ENCODE measurements at places on chromosomes 1 and 21.

- no peak for DNase-seq
Observed at GRCh38 chr1:225548140-225548857, 104.6 kb downstream of the ENAH start.

DNA sequence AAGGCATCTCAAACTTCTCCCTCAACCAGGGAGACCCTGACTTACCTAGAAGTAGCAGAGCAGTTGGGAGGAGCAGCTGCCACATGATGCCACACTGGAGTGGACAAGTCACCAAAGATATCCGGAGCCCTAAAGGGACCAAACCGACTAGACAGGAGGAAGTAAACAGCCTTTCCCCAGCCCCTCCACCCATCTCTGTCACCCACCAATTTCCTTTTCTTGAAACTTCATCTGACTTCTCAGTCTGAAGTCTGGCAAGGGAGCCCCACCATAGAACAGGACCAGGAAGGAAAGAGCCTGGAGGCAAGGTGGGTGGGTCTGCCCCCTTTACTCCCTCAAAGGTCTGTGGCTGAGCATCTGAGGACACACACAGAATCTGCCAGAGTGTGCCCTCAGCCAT is at the start of gene FCGR3A:
Gene FCGR3A, minus strand, starts transcription at position 167 of the 400 bp plus-strand sequence. Its CDS starts 82 bp downstream, at position 85.
- DNase-seq: peak; percentile 39

DNA sequence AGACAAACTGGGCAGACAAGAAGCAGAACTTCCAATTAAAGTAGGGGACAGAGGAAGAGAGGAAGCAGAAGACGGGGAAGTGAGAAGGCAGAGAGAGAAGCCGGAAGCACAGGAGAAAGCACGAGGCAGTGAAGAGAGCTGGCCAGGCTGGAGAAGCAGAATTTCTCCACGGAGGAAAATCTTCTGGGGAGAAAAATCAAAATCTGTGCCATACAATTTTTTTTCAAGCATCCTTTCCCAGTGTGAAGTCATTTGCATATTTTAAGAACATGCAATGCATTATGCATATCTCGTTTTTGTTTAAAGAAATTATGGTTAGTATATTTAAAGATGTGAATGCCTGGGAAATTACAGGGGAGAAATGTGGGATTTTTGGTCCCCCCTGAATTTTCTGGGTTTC is 7.3 kb upstream of the CAMK2N1 start:
- DNase-seq: no peak

DNA sequence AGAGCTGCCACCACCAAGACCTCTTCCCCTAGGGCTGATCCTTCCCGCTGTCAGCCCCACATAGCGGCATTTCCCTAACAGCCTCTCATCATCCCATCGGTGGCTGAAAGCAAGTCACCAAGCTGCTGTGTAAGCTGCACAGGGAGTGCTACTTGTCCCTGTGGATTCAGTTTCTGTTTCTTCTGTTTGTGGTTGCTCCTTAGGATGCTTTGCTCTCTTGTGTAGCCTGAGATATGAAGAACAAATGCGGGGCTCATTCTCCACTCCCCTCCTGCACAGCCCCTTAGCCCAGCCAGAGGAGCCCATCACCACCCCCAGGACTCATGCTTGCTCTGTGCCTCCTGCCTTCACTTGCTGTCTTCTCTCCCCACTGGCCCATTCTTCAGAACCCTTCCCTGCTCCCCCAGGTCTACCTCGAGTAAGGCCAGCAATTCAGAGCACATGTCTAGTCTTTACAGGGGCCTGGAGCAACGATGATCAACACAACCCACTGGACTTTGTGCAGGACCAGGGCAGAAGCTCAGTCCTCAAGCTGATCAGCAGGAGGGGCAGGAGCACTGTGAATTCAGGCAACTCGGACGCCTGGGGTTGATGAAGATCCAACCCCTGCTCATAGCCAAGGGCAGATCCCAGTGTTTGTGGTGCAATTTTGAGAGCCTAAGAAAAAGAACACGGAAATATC is 82.6 kb upstream of the GALNT2 start:
- no peak for DNase-seq

- no peak for DNase-seq
Observed at GRCh38 chr1:39969048-39969447, 14.1 kb downstream of the MFSD2A start.

DNA sequence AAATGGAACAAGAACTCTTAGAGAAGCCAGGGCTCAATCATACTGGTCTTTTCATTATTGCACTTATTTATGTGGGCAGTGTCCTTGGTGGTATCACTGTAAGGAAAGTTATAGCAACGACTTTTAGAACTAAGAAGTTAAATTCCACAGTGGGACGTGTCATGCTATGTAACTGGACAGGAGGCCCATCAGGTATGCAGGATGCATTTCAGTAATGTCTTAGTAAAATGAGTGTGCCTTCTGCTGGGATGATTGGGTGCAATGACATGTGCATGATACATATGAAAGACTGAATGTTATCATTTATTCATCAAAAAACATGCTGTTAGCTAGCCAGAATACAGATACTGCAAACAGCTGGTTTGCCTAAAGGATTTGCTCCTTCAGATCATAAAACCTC is 6.9 kb upstream of the ATP1B1 start:
- DNase-seq: no peak

DNA sequence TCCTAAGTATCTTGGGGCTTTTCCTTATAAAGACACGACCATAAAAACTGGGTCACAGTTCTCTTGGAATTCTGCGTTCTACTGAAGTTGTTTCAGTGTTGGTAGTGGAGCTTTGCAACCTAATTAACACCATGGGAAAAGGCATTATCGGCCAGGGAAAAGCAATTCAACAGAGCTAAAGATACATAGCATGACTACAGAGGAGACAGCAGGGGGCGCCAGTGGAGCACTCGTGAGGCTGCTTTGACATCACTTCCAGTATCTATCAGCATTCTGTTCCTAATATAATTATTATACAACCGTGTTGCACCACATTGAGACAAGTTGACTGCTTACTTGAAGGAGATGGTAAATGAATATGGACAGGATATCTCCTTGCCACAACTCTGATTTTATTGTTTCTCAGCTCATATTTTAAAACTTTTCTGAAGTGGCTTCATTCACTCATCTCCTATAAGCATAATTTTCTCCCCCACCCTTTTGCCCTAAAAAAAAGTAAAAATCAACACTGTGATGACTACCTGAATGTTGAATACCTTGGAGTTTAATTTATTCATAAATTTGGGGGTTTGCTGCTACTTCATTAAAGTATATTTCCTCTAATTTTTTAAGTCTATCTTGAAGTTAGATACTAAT is 39.4 kb downstream of the ZP4 start:
- no peak for DNase-seq

- DNase-seq: no peak
Observed at GRCh38 chr1:34645109-34645688, 109.6 kb upstream of the GJB5 start.

DNA sequence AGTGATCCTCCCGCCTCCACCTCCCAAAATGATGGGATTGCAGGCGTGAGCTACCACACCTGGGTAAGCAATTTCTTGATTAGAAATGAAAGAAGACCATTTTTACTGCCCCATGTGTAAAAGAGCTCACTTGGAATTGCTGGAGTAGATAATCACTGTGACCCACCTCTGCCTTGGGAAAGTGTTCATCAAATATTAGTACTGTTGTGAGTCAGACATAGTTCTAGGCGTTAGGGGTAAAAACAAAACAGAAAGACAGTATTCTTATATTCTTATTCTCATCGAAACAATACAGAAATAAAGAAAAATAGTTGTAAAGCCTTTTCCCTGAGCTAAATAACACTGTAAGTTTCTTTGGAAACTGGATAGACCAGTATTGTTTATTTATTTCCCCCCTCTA is 36.2 kb downstream of the CELF3 start:
- no peak for DNase-seq

- no peak for DNase-seq
Observed at GRCh38 chr1:5921129-5921528, 71.1 kb downstream of the NPHP4 start.

DNA sequence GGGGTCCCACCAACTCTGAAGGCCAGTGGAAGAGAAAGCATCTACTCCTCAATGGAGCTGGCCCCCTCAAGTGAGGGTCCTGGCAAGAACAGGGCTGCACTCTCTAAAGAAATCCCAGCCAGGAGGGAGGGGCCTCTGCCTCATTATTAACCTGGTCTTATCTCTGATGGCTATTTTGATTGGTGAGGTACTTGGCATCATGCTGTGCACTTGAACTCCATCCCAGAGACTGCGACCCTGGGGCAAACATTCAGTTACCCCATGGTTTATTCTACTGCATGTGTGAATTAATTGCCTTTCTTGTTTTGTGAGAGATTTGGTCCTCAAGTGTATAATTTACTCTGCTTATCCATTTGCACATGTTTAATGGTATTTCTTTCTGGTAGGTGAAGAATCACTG is 55.0 kb upstream of the ETV3 start:
- DNase-seq: no peak

DNA sequence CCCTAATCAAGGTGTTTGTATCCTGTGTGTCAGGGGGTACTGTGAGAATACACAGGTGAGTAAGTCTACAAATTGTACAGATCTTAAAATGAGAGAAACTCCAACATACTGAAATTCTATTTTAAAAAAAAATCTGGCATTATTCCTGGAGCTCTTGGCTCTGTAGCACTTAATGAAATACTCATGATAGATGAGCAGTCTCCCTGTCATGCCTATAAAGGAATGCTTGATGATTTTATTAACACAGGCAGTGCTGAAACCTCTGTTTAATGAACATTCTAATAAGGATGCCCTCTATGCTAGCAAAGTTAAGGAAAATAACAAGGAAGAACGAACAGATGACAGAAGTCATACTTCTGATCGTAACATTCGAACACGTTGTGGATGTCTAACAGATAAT is 233.9 kb upstream of the NEGR1 start:
- DNase-seq: no peak

DNA sequence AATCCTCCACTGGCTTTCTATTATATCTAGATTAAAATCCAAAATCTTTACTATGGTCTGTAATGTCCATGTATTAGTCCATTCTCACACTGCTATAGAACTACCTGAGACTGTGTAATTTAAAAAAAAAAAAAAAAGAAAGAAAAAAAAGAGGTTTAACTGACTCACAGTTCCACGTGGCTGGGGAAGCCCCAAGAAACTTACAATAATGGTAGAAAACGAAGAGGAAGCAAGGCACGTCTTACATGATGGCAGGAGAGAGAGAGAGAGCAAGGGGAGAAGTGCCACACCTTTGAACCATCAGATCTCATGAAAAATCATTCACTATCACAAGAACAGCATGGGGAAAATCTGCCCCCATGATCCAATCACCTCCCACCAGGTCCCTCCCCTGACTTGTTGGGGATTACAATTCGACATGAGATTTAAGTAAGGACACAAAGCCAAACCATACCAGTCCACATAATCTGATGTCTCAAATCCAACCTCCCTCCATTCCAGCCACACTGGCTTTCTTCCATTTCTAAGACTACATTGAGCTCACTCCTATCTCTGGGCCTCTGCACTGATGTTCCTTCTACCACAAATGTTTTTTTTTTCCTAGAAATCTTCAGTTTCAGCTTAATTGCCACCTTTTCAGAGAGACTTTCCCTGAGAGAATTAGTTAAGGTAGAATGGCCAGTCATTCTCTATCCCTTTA is 92.4 kb downstream of the EIF4G3 start:
- DNase-seq: no peak

DNA sequence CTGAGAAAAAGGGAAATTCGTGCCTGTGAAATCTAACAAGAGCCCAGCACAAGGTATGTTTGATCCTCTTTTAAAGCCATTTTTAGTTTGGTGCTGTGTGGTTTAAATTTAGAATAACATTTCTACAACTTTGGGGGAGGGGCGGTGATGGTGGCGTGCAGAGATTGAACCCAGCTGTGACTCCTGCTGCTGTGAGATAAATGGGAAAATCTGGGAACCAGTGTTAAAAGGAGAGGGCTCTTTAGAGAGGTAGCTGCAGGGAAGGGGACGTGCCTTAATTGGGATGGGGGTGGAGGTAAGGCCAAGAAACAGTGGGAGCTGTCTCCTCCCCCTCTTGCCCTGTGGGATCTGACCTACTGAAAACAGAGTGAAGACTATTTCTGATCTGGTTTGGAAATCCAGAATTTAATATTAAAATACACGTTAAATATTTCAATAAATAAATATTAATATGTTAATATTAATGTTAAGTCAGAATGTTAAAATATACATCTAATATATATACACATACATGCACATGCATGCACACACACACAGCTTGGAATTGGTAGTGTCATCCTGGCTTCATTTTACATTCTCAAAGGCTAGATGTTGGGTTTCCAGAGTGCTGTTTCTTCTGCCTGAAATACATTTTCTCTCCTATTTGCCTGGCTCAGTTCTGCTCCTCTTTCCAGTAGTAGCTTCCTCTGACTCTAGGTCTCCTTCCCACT is 30.1 kb upstream of the DNAJC6 start:
- no peak for DNase-seq

- no peak for DNase-seq
Observed at GRCh38 chr21:32955311-32956060, 70.2 kb upstream of the OLIG2 start.

GRCh38 chr1:167938080-167938636 is 1.3 kb upstream of the MPC2 start:
- DNase-seq: no peak

DNA sequence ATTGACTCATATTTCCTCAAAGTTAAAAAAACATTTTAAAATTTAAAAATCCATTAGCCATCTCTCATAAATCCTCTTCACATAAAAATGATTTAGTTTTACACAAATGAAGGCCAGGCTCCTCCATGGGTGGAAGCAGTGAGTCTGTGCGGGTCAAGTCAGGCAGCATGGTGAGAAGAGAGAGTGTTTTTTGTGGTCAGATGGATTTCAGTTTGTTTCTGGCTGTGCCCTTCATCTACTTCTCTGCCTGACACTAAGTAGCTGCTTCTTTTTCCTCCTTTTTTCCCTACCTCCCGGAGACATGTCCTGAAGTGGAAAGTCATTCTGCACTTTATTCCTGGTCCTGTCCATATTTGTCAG is 10.3 kb downstream of the PLA2G4A start:
- no peak for DNase-seq

- DNase-seq: no peak
Observed at GRCh38 chr1:150477733-150478132, 9.5 kb upstream of the TARS2 start.

GRCh38 chr1:165403835-165404482 is 41.0 kb downstream of the RXRG start:
- peak; percentile 19 for DNase-seq

- no peak for DNase-seq
Observed at GRCh38 chr1:176177764-176178163, 29.3 kb downstream of the COP1 start.

DNA sequence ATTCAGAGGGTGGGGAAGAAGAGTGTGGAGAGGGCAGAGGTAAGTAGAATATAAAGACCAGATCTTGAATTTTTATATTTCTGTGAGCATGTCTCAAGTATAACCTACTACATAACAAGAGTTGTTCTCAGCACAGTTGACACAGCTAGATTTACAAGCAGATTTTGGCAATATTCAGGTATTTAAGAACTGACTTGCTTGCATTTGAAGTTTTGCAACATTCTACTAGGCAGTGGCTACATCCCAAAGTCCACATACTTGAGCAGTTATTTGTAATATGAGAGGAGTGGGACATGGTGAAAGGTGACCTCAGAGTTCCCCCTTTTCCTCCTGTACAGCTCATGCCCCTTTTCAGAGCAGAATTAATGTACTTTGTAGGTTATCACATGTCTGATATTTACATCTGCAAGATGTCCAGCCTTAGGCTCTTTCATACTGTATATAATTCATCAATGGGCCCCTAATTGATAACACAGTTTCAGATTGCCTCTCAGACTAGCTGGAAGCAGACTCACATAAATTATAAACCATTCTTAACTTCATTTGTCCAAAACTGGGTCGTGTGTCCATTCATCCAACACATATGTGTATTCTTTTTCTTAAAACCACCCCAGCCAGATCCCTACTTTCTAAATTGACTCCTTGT is 136.7 kb upstream of the RAVER2 start:
- no peak for DNase-seq
